ENCODE measurements at places on chromosomes 16 and 17.

- DNase-seq: no peak
Observed at GRCh38 chr16:82784573-82784968, 157.8 kb downstream of the CDH13 start.

GRCh38 chr17:17511293-17511741, 15.1 kb upstream of the RASD1 start:
- no peak for DNase-seq

DNA sequence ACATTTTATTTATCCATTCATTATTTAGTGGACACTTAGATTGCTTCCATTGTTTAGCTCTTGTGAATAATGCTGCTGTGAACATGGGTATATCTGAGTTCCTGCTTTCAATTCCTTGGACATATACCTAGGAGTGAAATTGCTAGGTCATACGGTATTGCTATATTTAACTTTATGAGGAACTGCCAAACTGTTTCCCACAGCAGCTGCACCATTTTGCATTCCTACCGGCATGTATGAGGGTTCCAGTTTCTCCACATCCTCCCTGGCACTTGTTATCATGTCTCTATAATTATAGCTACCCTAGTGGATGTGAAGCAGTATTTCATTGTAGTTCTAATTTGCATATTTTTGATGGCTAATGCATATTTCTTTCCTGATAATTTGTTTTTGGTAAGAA, 23.7 kb upstream of the DRG2 start:
- DNase-seq: no peak

- no peak for DNase-seq
Observed at GRCh38 chr16:53744449-53744848, 40.5 kb downstream of the FTO start.

DNA sequence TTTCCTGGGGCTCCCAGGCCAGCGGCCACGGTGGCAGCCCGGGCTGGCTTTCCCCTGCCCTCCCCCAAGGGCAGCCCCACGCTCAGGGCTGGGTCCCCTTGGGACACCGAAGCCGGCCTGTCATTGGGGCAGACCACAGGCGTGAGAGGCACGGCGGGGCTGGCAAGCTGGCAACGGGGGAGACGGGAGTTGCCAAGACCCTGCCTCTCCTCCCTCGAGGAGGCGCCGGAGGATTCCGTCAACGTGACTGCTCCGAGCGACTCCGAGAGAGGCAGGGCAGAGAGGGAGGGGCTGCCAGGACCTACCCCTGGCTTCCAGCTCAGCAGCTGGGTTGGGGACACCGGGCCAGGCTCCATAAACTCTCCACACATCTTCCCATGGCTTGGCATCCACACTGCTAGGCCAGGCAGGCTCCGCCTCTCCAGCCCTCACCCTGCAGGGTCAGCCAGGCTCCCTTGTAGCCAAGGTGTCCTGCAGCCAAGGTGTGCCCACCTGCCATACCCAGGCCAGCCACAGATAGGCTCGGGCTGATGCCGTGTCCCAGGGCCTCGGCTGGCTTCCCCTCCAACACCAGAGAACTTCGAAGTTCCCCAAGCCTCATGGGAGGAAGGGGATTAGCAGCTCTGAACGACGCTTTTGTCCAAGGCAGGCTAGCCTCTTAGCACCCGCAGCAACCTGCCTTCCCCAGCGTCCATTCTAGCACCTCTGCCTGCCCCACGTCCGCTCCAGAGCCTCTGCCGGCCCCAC, 25.5 kb downstream of the TIMM22 start:
- DNase-seq: no peak
